Cortex of kidney (tissue), 1 donor: ENCODE measurements at places on chromosomes 7 and 10.
A peak's percentile ranks its signal among the peaks of the same experiment; 100 is the strongest.

DNA sequence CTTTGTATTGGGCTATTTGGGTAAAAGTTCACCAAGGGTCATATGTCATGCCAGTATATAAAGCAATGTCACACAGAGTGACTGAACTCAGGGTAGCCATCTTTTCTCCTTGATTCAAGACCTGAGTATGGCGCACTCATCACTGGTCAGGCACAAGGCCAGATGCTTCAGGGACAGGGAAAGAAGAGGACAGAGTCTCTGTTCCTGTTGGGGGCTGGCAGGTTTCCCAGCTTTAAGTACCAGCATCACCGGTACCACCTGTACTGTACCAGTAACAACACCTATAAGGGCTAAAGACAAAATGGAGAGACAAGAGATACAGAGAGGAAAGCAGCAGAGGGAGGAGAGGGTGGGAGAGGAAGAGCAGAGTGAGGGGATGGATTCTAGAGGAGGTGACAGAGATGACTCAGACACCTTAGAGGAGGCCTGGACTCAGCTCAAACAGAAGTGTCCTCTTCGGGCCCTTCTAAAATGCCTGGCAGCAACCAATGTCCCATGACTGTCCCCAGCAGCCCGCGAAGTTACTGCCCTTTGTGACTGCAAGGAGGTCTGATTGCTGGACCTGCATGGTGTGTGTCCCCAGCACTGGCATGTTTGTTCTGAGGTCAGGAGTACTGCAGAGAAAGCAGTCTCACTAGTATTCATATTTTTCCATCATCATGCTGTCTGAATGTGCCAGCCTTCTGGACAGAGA is 191.3 kb downstream of the MYOF start:
- DNase-seq = no peak

DNA sequence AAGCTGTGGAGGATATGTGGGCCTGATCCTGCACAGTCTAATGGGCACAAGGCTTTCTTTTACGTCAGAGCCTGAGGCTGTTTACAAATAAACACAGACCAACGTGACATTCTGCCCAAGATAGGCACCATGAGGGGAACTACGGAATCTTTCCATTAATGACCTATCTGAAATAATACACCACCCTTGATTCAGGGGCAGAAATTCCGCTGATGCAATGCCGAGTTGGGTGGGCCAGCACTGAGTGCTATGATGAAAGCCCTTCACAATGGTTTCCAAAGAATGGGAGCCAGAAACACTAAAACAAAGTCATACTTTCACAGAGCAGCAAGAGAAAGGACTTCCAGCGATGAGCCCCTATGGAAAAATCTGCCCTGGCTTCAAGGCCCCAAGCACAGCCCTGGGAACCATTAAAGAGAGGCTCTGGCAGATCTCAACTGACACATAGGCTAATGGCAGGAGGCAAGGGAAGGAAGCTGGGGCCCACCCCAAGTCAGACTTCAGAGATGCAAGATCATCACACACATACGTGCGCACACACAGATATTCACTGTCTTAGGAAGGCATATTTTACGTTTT is 72.2 kb upstream of the DLX6 start:
- no peak for DNase-seq

DNA sequence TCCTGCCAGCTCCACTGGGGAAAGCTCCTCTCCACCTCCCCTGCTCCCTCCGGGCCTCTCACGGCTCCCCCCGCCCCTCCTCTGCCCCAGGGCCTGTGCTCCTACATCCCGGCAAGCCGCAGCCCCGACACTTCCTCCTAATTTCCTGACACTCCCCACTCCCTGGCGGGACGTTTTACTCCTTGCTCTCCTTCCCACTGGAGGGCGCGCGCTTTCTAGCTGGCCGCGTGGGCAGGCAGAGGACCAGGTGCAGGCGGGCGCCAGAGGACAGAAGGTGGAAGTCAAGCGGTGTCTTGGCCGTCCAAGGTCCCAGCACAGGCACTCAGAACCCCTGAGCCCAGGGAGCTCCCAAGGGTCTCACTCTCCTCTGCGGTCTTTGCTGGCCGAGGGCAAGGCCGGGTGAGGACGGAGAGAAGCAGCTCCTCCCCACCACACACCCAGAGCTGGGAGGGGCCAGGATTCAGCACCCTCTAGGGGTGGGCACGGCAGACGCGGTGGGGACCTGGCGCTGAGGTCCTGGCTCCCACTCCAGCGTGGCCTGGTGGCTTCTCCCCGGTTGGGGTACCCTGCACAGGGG is 19.1 kb downstream of the ADAM8 start:
- no peak for DNase-seq

- no peak for DNase-seq
Measured at GRCh38 chr7:138292951-138293350, 167.1 kb upstream of the TRIM24 start.

DNA sequence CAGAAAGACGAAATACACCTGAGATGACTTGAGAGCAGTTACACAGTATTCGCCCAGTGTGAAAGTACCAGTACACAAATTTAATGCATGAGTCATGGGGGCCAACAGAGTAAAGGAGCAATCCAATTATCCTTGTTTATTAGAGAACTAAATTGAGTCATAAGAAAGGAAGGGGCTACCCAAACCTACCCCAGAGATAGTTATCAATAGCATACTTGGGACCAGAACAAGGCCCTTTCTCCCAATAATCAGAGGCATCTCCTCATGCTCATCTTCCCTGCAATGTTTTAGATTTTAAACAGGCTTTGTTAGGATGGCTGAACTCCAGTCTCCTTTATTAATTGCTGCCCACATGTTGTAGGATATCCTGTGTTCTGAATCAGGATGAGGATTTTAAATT is 239.7 kb upstream of the LRGUK start:
- DNase-seq = no peak

GRCh38 chr10:4763513-4763912 is 62.5 kb upstream of the AKR1E2 start:
- DNase-seq = no peak

DNA sequence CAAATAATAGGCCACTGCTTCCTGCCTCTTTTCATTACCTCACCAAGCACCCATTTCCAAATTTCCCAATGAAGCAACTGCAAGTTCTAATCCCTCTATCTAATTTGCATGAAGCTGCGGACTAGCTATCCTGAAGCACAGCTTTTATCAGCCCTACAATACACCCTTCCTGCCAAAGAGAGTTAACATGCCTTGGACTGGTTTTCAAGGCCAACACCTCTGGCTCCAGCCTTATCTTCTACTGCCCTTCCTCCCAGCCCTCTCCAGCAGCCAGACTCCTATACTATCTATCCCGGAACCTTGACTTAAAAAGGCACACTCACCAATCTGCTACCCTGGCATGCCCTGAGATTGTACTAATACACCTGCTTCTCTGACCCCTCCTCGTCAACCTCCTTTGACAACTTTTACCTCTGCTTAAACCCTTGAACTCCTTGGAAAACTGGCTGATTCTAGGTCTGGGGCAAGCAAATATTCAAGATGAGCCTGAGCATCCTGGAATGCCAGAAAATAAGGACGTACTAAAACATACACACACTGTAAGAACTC is 73.4 kb downstream of the SGMS1 start:
- DNase-seq = no peak

DNA sequence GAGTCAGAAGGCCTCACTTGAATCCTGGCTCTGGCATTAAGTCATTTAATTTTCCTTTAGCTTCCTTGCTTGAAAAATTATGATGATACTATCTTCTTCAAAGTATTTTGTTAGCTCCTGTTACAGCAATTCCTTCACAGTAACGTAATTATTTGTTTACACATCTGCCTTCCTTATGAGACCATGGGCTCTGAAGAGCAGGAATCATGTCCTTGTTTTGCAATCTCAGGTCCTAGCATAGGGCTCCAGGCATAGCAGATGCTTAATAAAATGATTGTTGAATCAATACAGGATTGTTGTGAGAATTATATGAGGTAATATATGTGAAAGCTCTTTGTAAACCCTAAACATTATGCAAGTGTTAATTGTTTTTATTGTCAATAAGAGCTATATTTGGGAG is 25.5 kb downstream of the KLHDC10 start:
- DNase-seq = no peak

- no peak for DNase-seq
Measured at GRCh38 chr10:43971306-43971705, 322.6 kb upstream of the ZNF32 start.

DNA sequence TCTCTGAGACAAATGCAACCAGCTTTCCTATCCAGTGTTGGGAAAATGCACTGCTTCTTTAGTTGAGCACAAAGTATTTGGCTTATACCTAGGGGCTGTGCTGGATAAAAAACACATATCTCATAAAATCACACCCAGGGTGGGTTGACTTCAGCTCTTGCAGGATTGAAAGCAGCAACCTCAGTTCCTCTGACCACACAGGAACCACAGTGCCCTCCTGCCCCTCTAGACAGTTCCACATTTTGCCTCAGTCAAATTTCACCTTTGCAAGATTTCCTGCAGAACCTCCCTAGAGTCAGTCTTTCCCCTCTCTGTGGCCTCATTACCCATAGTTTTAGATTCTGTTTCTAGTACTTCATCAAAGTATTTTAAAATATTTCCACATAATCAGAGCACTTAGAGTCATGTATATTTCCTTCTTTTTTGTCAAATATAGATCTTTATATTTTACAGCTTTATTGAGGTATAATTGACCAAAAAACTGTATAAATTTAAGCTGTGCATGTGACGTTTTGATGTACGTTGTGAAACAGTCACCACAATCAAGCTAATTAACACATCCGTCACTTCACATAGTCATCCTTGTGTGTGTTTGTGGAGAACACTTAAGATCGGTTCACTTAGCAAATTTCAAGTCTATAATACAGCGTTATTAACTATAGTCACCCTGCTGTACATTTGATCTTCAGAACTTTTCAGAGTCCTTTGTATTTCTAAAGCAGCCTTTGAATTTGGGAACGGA is 37.0 kb upstream of the EGR2 start:
- no peak for DNase-seq

DNA sequence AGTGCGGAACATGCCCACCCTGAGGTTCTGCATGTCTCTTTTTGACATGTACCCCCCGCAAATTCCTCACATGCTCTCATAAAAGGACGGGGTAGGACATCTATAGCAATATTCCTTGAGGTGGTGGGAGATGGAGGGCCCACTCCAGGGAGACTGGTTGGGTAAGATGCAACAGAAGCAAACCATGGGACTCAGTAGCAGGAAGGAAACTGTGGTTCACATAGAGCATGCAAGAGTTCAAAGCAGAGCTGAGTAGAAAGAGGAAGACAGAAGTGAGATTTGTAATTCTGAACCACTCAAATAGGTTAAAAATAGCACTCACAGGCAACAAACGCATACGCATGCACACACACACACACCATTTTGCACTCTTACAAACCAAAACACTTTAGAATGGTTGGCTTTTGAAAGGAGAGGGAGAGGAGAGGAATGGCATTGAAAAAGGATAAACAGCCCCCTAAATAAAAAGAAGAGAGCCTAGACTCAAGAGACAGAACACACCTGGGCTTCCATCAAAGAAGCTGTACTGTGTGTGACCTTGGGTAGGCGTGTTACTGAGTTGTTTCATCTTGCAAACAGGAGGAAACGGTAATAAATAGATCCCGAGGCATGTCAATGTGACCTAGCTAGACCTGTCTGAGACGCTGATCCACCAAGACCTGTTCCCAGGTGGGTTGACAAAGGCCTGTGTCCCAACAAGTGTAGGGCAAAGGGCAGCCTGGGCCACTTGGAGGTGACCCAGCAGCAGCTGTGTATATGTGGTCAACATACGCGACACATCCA is 77.6 kb upstream of the LRRC4 start:
- no peak for DNase-seq

GRCh38 chr10:110142965-110143364 is 64.4 kb upstream of the MXI1 start:
- no peak for DNase-seq

DNA sequence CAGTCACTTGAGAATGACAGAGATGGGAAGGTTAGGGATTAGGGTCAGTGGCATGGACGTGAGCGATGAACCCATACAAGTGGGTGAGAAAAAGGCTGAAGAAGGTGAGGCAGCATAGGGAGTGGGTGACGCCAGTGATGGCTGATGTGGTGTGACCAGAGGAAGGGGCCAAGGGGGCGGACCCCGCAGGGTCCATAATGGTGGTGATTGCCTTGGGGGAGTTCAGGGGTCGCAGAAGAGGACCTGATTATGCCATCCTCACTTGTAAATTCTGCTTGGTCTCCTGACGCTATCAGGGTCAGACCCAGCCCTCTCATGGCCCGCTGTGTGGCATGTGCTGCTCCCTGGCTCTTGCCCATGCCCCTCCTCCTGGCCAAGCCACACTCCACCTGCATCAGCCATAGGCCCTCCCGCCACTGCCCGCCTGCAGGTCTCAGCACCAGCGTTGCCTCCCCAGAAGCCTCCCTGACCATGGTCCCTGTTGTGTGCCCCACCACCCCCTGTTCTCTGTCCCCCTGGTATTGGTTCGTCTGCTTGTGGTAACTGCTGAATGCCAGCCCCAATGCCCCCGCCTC is 235.7 kb downstream of the EBF3 start:
- DNase-seq = no peak

GRCh38 chr7:318878-319661 is 29.1 kb downstream of the FOXL3 start:
- DNase-seq = no peak

DNA sequence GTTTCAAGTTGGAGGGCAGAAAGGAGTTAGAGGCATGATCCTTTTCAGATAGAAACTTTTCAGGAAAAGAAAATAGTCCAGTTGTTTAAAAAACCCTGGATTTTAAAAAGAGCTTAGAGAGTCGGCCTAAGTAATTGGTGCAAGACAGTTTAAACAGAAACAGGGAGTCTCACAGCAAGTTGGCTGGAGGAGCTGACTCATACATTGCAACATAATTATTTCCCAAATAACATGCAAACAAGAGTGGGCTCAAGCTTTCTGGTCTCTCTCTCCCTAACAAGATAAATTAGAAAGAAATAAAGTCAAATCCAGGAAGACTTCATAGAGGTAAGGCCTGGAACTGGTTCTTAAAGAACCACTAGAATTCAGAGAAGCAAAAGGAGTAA is 100.3 kb upstream of the AGBL3 start:
- no peak for DNase-seq

GRCh38 chr7:130894146-130894908 is 160.3 kb upstream of the KLF14 start:
- DNase-seq = peak; percentile 54
